ENCODE measurements at places on chromosomes 16 and 17.

GRCh38 chr17:3927628-3928340, 11.5 kb upstream of the P2RX1 start:
- no peak for DNase-seq

GRCh38 chr16:80463326-80463725, 77.5 kb upstream of the DYNLRB2 start:
- no peak for DNase-seq

DNA sequence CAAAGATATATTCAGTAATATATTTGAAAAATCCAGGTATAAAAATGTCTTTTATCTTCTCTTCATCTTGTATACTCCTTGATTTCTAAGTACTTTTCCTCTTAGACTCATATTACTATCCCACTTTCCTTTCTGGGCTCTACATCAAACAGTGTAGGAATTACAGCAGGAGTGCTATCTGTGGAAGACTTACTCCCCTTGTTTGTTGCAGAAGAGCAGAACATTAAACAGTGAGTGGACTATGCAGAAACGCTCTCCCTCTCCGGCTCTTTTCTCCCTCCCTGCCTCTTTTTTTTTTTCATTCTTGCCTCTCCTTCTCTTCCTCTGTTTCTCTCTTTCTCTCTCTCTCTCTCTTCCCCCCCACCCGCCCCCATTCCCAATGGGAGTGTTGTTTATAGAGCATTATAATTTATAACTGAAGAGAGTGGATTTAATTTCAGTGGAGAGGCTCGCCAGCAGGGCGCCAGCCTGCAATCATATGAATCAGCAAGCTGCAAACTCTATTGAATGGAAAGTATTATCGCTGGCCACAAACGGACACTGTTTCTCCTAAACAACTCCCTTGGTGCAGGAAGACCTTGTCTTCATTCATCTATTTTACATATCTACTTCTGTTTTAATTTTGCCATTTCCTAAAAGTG, 242.3 kb upstream of the TBX2 start:
- DNase-seq: peak; percentile 39

- no peak for DNase-seq
These were observed 28.3 kb downstream of the XPO6 start for GRCh38 chr16:28183484-28183883.

GRCh38 chr17:7437950-7438614, 1.2 kb upstream of the FGF11 start:
- DNase-seq: no peak

GRCh38 chr16:3780570-3780969, 63.2 kb upstream of the TRAP1 start:
- no peak for DNase-seq

DNA sequence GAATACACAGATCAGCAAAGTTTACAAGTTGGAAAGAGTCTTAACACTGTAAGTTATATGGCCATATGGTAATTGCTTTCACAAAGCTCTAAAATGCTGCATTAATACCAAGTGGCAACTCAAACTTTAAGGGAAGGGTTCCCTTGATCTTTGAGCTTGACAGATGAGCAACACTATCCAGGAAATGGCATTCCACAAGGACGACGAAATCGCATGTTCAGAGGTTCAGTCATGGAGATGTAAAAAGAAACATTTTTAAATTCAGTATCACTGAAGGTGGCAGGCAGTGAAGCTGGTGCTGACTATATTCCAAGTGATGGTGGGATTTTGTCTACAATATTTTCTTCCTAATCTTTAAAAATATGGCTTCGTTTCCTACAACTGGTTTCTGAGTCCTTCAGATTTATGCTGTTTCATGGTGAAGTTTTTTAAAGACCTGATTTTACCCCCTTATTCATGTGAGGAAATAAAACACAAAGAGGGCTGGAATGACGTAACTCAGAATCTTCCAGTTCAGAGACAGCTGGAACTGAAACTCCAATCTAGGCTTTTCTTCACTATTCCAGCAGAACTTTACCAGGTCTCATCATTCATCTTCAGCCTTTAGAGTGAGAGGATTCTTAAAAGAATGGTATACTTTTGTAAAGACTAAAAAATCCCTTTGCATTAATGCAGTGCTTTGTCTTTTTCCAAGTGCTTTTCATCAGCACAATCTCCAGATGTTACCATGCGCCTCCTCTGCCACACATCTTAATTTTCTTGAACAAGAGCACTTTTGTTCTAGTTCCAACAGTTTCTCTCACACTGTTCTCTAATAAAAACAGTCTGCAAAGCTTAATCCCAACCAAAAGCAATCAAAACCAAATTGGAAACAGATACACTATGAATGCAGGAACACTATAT, 20.2 kb downstream of the CHCT1 start:
- no peak for DNase-seq

DNA sequence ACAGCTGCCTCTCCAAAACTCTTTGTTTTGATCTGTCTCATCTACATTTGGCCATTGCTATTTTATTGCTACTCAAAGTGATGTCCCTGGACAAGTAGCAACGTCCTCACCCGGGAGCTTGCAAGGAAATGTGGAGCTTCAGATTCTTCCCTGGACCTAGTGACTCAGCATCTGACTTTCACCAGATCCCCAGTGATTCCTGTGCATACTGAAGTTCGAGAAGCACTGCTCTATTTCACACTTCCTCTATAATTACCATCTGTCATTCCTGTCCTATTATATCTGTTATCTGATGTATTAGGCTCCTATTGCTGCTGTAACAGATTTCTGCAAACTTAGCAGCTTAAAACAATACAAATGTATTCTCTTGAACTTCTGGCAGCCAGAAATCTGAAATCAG, 28.5 kb upstream of the VAT1L start:
- no peak for DNase-seq

DNA sequence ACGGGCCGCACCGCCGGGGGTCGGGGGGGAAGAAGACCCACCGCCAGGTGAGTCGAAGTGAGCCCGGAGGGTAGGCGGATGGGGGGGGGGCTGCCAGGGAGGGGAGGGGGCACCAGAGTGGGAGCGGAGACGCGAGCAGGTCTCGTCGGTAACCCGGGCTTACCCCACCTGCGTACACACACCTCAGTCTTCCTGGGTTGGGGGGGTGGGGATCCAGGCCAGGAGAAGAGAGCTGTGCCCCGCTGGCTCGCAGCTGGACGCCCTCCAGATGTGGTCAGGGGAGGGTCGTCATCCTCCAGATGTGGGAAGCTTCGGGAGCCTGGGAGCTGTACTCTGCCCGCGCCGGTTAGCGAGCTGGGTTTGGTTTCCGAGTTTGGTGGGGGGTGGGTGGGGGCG, 1.2 kb downstream of the CACNA1G start:
- DNase-seq: no peak

GRCh38 chr16:73196670-73197069, 148.7 kb upstream of the ZFHX3 start:
- DNase-seq: peak; percentile 57

DNA sequence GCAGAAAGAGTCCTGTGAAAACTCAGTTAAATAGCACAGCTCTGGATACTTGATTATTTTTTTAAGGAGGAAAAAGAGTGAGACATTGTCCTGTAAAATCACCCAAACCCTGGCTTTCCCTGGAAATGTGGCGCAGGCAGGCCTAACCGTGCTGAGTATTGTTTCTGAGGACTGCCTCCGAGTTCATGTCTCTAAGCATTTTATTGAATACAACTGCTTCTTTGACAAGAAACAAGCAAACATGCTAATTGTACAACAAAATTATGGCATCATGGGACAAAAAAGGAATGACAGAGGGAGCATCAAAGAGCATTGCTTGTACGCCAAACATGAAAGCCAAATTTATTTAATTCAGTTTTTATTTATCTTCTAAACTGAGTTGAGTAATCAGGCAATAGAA, 64.5 kb upstream of the HSBP1 start:
- DNase-seq: no peak

DNA sequence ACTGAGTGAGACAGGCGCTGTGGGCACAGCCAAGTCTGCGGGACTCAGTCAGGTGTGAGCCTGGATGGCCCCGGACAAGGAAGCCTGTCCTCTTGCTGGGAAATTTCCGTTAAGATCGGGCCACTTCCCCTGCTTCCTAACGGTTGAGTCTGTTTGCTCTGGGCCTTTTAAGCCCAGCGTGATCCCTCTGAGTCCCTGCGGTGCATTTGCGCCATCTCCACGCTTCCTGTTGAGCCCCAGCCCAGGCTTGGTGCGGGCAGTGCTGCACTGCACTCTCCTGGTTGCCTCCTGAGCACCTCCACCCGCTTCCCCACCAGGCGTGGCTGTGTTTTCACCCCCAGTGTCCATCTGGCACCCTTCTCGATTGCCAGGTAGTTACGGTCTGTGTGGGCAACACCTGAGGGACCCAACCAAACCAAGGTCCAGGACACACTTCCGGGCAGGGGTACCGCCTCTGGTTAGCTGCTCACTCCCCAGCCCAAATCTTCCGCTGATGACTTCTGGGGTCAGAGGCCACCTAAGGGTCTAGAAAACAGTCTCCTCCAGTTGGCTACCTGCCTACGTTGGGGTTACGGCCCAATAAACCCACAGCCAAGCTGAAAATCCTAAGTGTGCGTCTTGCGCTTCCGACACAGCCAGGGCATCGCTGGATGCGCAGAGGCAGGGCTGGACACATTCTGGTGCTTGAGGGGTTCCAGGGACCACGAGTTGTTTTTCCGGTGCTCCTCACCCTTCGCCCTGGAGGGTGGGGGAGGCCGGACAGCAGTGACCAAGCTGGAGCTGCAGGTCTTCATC, 1.4 kb upstream of the SLC25A10 start:
- DNase-seq: no peak

DNA sequence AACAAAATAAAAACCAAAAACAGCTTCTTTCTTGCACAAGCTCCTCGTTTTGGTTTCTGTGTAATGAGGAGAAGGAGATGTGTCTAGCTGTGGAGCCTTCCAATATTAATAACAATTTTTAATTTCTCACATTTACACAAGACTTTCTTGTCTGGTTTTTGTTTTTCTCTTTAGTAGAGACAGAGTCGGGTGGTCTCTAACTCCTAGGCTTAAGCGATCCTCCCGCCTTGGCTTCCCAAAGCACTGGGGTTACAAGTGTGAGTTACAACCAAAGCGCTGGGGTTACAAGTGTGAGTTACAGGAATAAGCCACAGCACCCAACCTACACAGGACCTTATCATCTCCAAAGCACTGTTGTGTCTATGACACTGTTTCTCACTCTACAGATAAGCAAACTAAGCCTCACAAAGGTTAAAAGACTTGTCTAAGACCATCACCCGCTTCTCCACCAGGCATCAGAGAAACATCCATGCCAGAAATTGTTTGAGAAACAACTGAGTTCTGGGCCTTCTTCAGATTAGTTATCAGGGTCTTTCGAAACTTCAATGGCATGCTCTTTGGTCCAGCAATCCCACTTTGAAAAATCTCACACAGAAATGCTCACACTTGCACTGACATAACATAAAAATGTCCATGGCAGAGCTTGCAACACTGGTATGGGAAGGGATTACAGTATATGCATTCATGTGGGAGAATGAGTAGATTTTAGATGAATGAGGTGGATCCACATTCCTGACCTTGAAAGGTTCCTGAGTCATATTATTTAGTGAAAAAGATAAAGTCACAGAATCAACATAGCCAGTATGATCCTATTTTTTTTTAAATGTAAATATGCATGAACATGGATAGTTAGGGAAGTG, 3.9 kb downstream of the ABAT start:
- peak; percentile 44 for DNase-seq

- DNase-seq: no peak
These were observed 31.6 kb downstream of the PHKB start for GRCh38 chr16:47492428-47493377.

DNA sequence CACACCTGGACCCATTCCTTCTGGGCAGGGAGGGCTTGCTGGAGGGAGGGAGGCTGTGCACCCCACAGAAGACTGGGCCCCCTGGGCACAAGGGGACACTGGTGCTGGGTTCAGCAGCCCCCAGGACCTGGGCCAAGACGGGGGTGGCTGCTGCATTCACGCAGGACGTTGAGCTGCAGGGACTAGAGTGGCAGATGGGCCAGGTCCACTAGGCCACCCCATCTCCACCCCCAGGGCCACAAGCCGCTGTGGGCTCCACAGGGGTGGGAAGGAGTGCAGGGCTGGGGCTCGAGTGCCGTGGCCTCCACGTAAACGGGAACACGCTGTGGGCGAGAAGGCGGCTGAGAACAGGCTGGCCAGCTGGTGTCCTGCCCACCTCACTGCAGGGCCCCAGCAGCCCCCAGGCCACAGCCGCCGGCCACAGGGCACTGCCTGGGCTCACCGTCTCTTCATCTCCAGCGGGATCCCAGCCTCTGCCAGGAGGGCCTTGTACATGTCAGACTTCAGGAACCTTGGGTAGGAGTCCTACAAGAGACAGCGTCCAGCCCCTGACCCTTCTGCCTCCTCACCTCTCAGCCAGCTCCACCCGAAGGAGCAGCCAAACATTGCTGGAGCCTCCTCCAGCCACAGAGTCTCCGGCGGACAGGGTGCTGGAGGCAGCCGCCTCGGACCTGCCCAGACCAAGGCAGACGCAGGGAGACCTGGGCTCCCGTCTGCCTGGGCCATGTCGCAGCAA, 6.5 kb downstream of the RGS11 start:
- DNase-seq: no peak

DNA sequence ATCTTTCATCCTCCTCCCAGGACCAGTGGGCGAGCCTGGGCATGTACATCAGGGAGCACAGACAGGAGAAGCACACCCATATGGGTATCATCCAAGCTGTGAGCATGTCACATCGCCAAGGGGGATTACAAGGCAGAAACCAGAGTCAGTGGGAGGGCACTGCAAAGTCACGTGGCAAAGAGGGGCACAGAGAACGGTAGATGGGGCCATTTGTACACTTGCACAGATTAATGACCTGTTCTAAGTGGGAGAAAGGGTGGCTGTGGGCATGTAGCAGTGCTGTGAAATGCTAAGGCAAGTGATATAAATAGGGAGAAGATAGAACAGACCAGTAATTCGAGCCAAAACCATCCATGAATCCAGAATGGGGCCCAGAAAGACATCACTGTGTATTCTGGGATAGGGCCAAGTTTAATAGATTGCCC, 265.0 kb downstream of the CPPED1 start:
- DNase-seq: no peak

DNA sequence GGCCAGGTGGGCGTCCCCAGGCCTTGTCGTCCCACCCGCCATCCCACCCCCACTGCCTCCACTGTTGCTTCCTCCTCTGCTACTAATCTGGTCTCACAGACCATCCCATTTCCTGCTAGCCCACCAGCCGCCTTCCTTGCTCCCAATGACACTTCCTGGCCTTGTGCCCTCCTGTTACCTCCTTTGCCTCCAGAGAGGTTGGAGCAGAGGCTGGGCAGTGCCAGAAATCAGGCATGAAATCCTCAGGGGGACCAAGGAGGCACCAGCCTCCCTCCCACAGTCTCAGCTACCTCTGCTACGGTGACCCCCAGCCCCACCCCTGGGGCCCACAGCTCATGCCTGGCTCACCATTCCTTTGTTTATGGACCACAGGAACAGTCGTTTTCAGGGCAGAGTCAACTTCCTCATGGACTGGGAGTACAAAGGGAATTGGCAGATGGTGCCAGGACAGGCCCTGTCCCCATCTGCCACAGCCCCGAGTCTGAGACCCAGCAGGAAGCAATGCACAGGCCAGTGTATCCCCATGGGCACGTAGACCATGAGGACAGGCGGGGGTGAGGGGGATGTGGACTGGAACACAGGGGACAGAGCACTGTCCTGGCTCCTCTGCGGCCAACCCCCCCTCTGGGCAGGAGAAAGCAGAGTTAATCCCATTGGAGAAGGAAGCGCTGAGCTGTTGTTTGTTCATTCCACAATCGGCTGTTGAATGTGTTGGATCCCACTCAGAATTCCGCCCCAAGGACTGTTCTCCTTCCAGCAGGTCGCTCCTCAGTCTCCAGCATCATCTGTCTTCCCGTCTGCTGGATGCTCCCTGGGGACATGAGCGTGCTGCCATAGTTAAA, 2.2 kb upstream of the CDH5 start:
- DNase-seq: no peak

Measured in H54 (cell line).